Dermis blood vessel endothelial cell (primary cell): ENCODE measurements at places on chromosomes 11 and 22. TPM values are rescaled to one million over a fixed set of nuclear protein-coding genes. Genes with fewer than 3 reads are reported as not detected.
A peak's percentile ranks its signal among the peaks of the same experiment; 100 is the strongest.

DNA sequence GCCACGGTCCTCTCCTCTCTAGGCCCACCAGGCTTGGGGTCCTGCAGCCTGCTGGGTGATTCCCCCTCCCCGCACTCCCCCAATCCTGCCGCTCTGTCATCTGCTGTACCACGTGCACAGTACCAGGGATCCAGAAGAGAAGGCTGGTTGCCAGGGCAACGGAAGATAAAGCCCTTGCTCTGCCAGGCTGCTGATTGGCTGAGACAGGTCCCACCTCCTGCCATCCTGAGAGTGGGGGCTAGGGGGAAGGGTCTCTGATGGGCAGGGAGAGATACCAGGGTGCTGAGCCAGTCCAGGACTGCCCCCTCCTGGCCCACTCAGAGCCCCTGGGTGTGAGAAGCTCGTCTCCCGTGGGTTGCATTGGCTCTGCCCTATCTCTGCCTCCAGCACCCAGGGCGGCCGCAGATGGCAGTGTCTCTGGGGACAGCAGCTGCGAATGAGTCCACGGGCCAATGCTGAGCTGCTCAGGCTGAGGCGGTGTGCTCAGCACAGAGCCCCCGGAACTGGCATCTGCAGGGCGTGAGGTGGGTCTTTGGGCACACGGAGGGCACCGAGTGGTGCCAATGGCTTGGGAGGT, at the start of gene SMIM45:
Gene SMIM45 (plus strand): TSS at position 253 of the 577 bp plus-strand sequence.
- DNase-seq, result no peak

DNA sequence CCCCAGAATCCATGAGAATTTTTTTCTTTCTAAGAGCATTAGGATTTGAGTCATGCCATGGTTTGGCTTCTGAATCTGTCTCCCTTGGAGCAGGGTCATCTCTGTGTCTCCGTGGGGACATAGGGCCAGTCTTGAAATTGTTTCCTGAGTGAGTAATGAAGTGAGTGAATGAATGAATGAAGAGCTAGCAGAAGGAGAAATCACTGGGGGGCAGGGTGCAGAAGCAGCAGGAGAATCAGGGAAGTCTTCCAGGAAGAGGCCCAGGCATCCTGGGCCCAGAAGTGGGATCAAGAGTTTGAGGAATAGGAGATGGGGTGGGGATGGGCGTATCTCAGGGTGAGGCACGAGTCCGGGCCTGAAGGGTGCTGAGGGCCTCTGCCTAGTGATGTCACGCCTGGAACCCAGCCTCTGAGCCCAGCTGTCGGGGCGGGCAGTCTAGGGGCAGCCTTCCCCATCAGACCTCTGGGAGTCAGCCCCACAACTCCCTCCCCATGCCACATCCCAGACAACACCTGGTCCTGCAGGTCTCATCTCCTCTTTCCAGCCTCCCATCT, 12.5 kb upstream of the MGAT3 start:
- no peak for DNase-seq

GRCh38 chr11:107716884-107717532, 5.2 kb upstream of the SLN start:
- DNase-seq, result no peak

- DNase-seq, result peak; percentile 50
Measured at GRCh38 chr11:64742889-64743590, 902 bp downstream of the RASGRP2 start.

DNA sequence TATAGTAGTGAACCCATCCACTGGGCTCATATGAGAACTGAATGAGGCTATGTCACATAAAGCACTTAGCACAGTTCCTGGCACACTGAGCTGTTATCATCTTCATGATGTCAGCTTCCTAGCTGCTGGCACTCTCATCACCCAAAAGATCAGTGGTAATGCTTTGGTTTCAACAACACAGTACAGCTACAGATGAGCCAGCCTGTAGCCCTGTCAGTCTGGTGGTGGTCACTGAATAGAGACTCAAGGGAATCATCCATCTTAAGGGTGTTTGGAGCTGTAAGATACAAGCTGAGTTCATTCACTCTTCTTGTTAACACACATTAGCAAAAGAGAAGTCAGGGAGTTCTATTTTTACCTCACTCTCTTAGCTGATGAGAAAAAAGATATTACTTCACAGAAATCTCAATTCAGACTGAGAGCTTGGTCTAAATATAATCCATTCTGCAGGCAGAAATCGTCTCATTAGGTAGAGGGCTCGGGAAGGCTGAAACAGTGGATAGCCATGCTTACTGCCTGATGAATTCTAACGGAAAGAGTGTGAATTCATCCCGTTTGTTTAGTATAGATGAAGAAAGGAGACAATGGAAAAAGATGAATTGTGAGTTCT, 6.3 kb upstream of the SLC1A2 start:
- no peak for DNase-seq

GRCh38 chr11:27599217-27599616, 92.6 kb upstream of the LIN7C start:
- no peak for DNase-seq

- no peak for DNase-seq
Measured at GRCh38 chr11:126930091-126930841, 70.3 kb downstream of the KIRREL3 start.

DNA sequence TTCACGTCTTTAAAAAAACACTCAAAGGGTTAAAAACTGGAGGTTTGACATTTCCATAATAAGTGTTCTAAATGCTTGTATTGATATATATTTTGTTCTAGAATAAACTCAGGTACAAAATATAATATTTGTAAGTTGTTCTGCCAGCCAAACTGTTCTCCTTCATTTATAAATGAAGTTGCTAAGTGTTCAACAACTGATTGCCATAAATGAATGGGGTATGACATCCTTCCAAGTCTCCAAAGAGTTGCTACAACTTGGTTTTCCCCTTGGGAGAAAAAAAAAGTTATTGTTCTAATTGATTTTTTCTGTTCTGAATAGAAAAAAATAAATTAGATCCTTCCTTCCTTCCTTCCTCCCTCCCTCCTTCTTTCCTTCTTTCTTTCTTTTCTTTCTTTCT, 65.4 kb upstream of the BLID start:
- DNase-seq, result no peak

DNA sequence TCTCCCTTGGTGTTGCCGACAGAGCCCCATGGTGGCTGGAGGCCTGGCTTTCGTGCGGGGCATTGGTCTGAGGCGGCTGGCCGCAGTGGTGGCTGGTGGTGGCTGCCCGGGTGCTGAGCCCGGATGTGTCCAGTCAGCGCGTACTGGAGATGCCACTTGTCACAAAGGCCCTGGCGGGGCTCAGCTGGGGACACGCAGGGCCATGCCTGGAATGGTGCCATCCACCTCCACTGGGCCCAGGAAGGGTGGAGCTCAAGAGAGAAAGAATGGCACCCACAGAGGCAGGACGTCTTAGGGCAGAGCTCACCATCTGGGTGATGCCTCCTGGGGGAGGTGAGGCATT, 92.5 kb downstream of the CEP164 start:
- DNase-seq, result no peak

DNA sequence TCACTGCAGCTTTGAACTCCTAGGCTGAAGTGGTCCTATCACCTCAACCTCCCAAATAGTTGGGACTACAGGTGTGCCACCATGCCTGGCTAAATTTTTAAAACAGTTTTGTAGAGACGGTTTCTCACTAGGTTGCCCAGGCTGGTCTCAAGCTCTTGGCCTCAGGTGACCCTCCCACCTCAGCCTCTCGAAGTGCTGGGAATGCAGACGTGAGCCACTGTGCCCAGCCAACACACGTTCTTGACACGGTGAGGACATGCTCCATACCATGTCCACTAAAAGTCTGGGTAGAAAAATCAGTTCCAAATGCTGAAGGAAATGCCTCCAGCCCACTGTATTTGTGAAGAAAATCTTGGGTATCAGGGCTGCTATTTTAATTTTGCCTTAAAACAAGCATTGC, 46.9 kb downstream of the PDHX start:
- DNase-seq, result no peak

DNA sequence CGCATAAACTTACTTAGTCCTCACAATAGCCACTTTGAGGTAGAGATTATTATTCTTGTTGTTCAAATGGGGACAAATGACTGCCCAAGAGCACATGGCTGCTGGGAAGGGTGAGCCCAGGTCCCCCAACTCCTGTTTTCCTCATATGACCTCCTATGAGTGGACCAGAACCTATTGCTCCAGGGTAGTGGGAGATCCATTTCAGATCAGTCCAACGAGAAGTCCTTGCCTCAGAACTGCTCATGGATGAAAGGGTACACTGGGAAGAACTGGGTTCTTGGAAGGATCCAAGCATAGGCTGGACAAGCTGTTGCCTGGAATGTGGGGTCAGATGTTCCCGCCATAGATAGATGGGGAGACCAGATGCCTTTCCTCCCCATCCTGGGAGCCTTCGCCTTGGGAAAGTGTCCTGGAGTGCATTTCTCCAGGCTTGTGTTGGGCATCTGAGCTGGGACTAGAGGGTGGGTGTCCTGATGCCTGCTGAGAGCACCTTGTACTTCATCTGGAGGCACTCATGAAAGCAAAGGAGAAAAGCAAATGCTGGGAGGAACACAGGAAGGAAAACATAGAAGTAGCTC, 146.3 kb upstream of the B3GAT1 start:
- DNase-seq, result no peak

DNA sequence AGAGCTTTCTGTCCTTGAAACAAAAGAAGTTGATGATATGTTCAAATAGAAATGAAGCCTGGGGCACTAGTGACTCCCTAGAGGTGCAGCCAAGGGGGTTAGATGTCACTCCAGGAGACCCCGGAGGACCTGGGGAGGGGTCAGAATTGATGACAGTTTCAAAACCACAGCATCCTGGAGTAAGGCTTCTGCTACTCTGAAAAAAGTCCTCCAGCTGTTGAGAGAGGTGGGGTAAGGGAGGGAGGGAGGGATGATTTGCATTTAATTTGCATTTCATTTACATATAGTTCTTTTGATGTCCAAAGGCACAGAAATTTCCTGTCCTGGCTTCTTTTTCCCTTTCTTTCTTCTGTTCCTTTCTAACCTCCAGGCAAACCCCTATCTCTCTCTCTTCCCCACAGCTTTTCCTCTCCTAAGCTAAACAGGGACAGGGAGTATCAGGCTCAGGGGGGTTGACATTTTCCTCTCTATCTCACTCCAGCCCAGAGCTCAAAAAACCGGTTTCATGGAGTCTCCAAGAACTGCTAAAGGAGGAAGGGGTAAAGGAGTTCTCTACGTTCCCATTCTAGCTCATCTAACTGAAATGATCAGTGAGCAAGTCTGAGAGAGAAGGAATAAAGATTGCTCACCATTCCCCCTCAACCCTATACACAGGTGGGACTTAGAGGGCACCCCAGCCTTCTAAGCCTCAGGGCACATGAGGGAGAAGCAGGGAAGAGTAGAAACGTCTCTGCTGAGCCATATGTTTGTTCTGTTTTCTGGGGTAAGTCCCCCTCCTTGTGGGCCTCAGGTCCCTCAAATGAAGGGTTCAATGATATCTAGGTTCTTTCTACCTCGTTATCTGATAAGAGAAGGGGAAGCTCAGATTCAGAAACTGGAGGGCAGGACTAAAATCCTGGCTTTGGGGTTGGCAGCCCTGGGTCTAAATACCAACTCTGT, 3.5 kb upstream of the POU2F3 start:
- no peak for DNase-seq

- DNase-seq, result no peak
Measured at GRCh38 chr11:9962722-9963121, 298.8 kb downstream of the SWAP70 start.

DNA sequence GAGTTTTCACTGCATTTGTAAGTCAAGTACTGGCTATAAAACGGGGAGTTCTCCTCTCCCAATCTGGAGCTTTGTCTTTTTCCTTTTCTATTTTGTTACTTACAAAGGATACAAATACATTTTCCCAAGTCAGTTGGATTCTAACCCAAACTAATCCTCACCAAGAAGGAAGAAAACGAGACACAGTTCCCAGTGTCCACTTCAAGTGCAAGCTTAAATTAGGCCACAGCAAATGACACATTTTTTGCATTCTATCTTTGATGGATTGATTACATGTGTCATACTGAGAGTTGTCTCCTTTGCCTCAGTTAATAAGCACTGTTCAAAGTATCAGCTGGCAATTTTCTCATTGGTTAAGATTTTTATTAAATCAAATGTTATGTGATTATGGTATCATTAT, 296.7 kb upstream of the ANO5 start:
- DNase-seq, result no peak

GRCh38 chr11:112277941-112278340, 17.3 kb upstream of the PLET1 start:
- no peak for DNase-seq

GRCh38 chr11:108606495-108607160, 13.1 kb upstream of the EXPH5 start:
- DNase-seq, result no peak

DNA sequence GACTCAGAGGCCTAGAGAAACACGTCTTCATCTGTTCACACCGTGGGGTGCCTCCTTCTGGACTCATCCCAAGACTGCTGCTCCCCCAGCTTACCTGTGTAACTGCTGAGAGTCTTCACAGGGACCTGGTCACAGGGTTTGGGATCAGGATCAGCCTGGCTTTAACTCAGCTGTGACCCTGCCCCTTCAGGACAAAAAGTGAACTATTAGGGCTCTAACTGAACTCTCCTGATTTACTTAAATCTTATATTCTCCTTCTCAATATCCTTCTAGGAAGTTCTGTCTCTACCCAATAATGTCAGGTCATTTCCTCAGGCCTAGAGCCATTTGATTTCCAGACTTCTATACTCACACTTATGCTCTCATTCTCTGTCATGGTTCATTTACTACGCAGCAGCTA, 108.4 kb downstream of the ZNF280B start:
- no peak for DNase-seq

DNA sequence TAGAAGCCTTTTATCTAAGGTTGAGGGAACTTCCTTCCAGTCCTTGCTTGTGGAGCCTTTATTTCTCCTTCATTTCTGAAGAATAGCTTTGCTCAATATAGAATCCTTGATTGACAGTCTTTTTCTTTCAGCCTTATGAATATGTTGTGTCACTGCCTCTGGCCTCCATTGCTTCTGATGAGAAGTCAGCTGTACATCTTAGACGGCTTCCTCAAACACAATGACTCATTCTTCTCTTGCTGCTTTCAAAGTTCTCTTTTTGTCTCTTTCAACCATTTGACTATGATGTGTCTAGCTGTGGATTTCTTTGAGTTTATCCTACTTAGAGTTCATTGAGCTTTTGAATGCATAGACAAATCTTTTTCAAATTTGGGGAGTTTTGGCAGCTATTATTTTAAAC, 893.2 kb downstream of the BRD1 start:
- DNase-seq, result no peak

Gene CHST1
- total RNA-seq, result 15.7 and 23.1 TPM in 2 replicates

Gene KCNQ1OT1
- total RNA-seq, result 0.70 and 1.5 TPM in 2 replicates

Gene CBLIF
- total RNA-seq, result not detected in 2 replicates

Gene SLC5A4
- 2.7 and 3.3 TPM in 2 replicates for total RNA-seq

Gene SF3A1
- 17.5 and 34.9 TPM in 2 replicates for total RNA-seq

Gene RIMBP3C
- 0.09 and 0.17 TPM in 2 replicates for total RNA-seq

Gene IGSF9B
- 0.05 and 0.17 TPM in 2 replicates for total RNA-seq
